ENCODE measurements at places on chromosomes 11 and 22. TPM values are rescaled to one million over a fixed set of nuclear protein-coding genes. Genes with fewer than 3 reads are reported as not detected.

The TMEM191C gene
- polyA plus RNA-seq = 0.41 TPM

The OR56A1 gene
- polyA plus RNA-seq = not detected

The RRM1 gene
- polyA plus RNA-seq = 37.9 TPM

The MUC5AC gene
- not detected for polyA plus RNA-seq

The OR8G5 gene
- polyA plus RNA-seq = not detected

The ELMOD1 gene
- polyA plus RNA-seq = 5.4 TPM

The CARS1 gene
- 20.3 TPM for polyA plus RNA-seq

The OR4C45 gene
- polyA plus RNA-seq = not detected

The SNX19 gene
- 30.6 TPM for polyA plus RNA-seq

The FGF19 gene
- 1.7 TPM for polyA plus RNA-seq

The OR52H1 gene
- polyA plus RNA-seq = not detected

The MB gene
- 214 TPM for polyA plus RNA-seq

The MOGAT2 gene
- polyA plus RNA-seq = not detected

The NDUFS8 gene
- 53.1 TPM for polyA plus RNA-seq

The MMP13 gene
- not detected for polyA plus RNA-seq

The UPK3A gene
- polyA plus RNA-seq = not detected

The MS4A3 gene
- 0.78 TPM for polyA plus RNA-seq

The CD3E gene
- polyA plus RNA-seq = 0.59 TPM

The PAAF1 gene
- 51.7 TPM for polyA plus RNA-seq

The OLFML1 gene
- polyA plus RNA-seq = 51.9 TPM

The GAS2 gene
- 37.1 TPM for polyA plus RNA-seq

The SLC22A12 gene
- not detected for polyA plus RNA-seq

The TMPRSS5 gene
- 1.2 TPM for polyA plus RNA-seq

The TUT1 gene
- 14.4 TPM for polyA plus RNA-seq

The SYNGR1 gene
- 13.1 TPM for polyA plus RNA-seq

The XKR3 gene
- polyA plus RNA-seq = not detected

The SNU13 gene
- 93.9 TPM for polyA plus RNA-seq

The CRYBA4 gene
- not detected for polyA plus RNA-seq

Data from muscle of back (tissue), 13 donors.